ENCODE measurements at places on chromosomes 5 and 9. TPM values are rescaled to one million over a fixed set of nuclear protein-coding genes. Genes with fewer than 3 reads are reported as not detected.
A peak's percentile ranks its signal among the peaks of the same experiment; 100 is the strongest.

Gene PCSK5
- 38.4 TPM for total RNA-seq

- H3K27ac ChIP-seq, result no peak overlapping the region
- peaks cover 100% of the 10 kb centered on the region for H3K27me3 ChIP-seq
- H3K4me3 ChIP-seq, result no peak overlapping the region
- DNase-seq, result peak; percentile 70
- H3K4me1 ChIP-seq, result no peaks in the 10 kb centered on the region
Observed at GRCh38 chr5:10856683-10857337, 95.8 kb upstream of the DAP start.

Gene PCDHA9
- total RNA-seq, result 0.59 TPM

DNA sequence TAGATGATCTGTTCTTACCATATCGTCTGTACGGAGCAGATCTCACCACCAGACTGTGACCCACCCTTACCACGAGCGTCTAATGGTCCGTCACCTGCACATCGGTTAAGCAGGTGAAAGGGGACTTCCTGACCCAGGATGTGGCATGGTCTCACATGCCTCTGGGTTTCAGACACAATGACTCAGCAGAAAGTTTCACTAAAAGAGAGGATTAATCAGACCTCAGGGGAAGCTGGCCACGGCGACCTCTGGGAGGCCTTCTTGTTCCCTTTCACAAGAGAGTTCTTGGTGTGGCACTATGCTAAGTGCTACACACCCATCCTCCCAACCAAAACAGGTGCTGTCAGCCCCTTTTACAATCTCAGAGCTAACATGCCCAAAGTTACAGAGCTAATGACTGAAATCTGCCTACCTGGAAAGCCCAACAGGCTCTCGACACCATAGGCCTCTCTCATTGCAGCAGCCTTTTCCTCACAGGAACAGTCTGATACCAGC lies 41.6 kb downstream of the ADAMTS12 start:
- H3K27me3 ChIP-seq, result no peaks in the 10 kb centered on the region
- H3K36me3 ChIP-seq, result no peaks in the 10 kb centered on the region
- H3K4me1 ChIP-seq, result peaks cover 8% of the 10 kb centered on the region
- peak; percentile 13 for DNase-seq
- H3K27ac ChIP-seq, result peak overlapping the region; percentile 30
- no peak overlapping the region for H3K4me3 ChIP-seq

- H3K27me3 ChIP-seq, result no peaks in the 10 kb centered on the region
- no peak overlapping the region for H3K27ac ChIP-seq
- no peak overlapping the region for H3K4me3 ChIP-seq
- H3K4me1 ChIP-seq, result peaks cover 65% of the 10 kb centered on the region
Observed at GRCh38 chr5:132262882-132263547, 5.5 kb downstream of the PDLIM4 start.

Gene PCDHB11
- total RNA-seq, result 0.85 TPM

- no peak overlapping the region for H3K27ac ChIP-seq
- no peak overlapping the region for H3K4me3 ChIP-seq
- no peaks in the 10 kb centered on the region for H3K4me1 ChIP-seq
- no peaks in the 10 kb centered on the region for H3K36me3 ChIP-seq
- no peaks in the 10 kb centered on the region for H3K27me3 ChIP-seq
Observed at GRCh38 chr5:103804711-103805110, 242.1 kb upstream of the NUDT12 start.

- peaks cover 14% of the 10 kb centered on the region for H3K36me3 ChIP-seq
- peaks cover 9% of the 10 kb centered on the region for H3K4me1 ChIP-seq
- peak within 1 kb of the TSS; percentile 14 for H3K27ac ChIP-seq
- H3K4me3 ChIP-seq, result peak within 1 kb of the TSS; percentile 76
- peak; percentile 34 for DNase-seq
Observed at GRCh38 chr9:95516734-95517558, at the start of gene PTCH1. Gene PTCH1 (minus strand): TSS chr9:95516971.

DNA sequence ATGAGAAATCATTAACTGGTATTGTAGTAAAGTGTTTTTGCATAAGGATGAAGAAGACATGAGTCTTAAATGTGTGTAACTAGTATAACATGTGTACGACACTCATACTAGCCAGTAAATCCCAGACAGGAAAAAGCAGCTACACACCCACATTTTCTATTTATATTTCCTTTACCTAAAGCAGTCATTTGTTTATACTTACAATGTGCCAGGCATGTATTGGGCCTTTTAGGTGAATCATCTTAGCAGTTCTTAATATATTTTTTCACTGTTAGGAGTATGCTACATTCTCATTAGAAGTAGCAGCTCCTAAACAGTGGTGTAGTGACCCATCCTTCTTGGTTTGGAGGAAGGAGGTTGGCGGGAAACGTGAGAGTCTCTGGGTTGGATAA lies 55.8 kb upstream of the TMC1 start:
- no peaks in the 10 kb centered on the region for H3K36me3 ChIP-seq
- no peak for DNase-seq
- H3K27ac ChIP-seq, result no peak overlapping the region
- peaks cover 41% of the 10 kb centered on the region for H3K4me1 ChIP-seq
- no peak overlapping the region for H3K4me3 ChIP-seq
- no peaks in the 10 kb centered on the region for H3K27me3 ChIP-seq

Gene PCDHAC1
- 3.7 TPM for total RNA-seq

Gene GNG10
- 17.8 TPM for total RNA-seq

DNA sequence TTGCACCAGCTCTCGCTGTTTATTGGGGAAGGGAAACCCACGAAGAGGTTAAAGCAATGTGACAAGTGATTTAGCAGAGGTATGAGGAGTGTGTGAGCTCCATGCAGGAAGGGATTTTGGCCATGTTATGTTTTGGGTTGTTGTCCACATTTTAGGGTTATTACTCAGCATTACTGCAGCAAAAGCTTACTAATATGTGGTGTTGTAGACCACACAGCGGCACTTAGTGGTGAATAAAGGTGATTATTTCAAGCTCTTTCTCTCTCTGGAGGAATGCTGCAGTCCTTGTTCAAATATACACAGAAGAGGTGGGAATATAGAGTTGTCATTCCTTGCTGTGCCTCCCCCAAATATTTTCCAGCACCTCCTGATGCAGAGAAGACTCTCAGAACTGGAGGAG lies 29.7 kb upstream of the AKNA start:
- H3K27ac ChIP-seq, result no peak overlapping the region
- H3K27me3 ChIP-seq, result no peaks in the 10 kb centered on the region
- peaks cover 4% of the 10 kb centered on the region for H3K36me3 ChIP-seq
- no peaks in the 10 kb centered on the region for H3K4me1 ChIP-seq

- no peak overlapping the region for H3K27ac ChIP-seq
- no peak for DNase-seq
- H3K4me3 ChIP-seq, result no peak overlapping the region
Observed at GRCh38 chr5:14488709-14489108, 92.9 kb upstream of the OTULINL start.
